ENCODE measurements at places on chromosomes 3 and 15. TPM values are rescaled to one million over a fixed set of nuclear protein-coding genes. Genes with fewer than 3 reads are reported as not detected.

Gene C15orf39
- total RNA-seq: 45.9 TPM

GRCh38 chr3:193872265-193872753 lies 263.6 kb upstream of the HES1 start:
- DNase-seq: no peak

DNA sequence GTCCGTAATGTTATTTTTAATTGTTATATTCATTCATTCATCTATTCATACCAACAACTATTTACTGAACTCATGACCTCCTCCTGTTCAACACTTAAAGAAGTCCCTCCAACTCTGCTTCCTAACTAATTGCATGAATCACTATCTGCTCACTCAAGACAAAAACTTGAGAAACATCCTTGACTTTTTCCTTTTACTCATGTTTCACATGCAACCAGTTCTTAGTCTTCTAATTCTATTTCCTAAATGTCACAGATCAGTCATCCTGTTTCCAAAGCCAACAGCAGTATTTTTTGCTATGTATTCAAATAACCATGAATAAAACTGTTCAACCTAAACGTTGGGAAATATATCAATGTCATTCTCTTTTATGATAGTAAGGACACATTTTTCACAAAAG lies 124.6 kb upstream of the GBE1 start:
- DNase-seq: no peak

Gene GLDN
- not detected for total RNA-seq

- no peak for DNase-seq
Measured at GRCh38 chr15:41411031-41411430, 5.9 kb upstream of the RTF1 start.

Gene GOLGA8M
- total RNA-seq: 7.7 TPM

- no peak for DNase-seq
Measured at GRCh38 chr15:63953524-63953923, 92.8 kb downstream of the DAPK2 start.

DNA sequence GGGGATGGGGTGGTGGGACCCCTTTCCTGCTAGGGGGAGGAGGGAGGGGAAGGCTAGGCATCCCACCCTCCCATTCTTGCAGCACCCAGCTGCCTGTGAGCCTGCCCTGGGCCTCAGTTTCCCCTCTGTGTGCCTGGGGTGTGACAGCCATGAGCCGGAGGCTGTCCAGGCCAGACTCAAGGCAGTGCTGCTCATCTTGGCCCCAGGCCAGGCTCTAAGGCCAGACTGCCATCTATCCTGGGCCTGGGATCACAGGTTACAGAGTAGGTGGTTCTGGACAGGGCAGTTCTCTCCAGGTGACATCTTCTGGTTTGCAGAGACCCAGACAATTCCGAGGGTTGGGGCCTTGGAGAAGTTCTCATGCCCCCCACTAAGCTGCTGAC lies 3.3 kb upstream of the VILL start:
- no peak for DNase-seq

Gene TF
- total RNA-seq: 0.97 TPM

- no peak for DNase-seq
Measured at GRCh38 chr3:110533089-110533488, 538.5 kb upstream of the NECTIN3 start.

GRCh38 chr15:24956111-24956838 lies 1.5 kb downstream of the SNRPN start:
- peak; percentile 73 for DNase-seq
